ENCODE measurements at places on chromosomes 5 and 9.

DNA sequence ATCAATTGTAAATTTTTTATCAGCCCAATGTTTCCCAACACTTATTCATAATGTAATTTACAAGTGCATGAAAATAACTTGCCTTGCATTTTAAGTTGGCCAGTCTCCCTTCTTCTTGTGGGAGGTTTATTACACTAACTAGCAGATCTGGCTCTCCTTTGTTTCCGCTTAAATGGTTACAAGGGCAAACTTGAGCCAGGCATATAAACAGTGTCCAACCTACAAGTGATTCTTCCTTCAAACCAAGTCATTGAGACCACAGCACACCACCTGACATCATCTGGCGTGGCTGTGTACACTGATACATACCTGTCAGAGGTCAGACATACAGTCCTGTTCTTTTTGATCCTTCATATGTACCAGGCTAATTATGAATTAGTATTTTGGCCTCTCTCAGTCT is 80.1 kb downstream of the ALDH1A1 start:
- DNase-seq: no peak

- no peak for DNase-seq
These were observed 4.2 kb downstream of the SLC1A3 start for GRCh38 chr5:36610621-36611020.

GRCh38 chr5:142823806-142824205 is 53.6 kb downstream of the ARHGAP26 start:
- no peak for DNase-seq

DNA sequence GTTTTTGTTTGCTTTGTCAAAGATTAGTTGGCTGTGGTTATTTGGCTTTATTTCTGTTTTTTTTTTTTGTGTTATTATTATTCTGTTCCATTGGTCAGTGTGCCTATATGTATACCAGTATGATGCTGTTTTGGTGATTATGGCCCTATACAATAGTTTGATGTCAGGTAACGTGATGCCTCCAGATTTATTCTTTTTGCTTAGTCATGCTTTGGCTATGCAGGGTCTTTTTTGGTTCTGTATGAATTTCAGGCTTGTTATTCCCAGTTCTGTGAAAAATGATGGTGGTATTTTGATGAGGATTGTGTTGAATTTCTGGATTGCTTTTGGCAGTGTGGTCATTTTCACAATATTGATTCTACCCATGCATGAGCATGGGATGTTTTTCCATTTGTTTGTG is 312.8 kb downstream of the TAF11L14 start:
- DNase-seq: no peak

- no peak for DNase-seq
These were observed 76.1 kb downstream of the OR2K2 start for GRCh38 chr9:111253742-111254437.

GRCh38 chr5:113043491-113043931 is 66.9 kb downstream of the DCP2 start:
- DNase-seq: no peak

- DNase-seq: no peak
These were observed 50.4 kb upstream of the ASS1 start for GRCh38 chr9:130394320-130394719.

GRCh38 chr9:73026375-73026774 is 73.5 kb upstream of the ALDH1A1 start:
- no peak for DNase-seq

DNA sequence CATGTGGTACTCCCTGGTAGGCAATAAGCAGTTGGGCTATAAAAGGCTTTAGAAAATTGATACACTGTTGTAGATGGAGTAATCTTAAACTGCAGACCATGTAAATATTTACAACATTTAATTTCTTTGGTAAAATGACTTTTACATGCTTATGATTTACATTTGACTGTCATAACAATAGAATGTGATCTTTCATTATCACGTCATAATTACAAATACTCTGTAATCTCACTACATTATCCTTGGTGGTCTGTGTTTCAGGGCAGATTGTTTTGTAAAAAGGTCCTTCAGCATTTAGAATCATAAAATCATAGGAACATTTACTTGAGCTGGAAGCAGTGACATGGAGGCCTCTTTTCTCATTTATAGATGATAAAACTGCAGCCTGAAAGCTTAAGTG is 73.3 kb upstream of the PRRC1 start:
- DNase-seq: no peak

DNA sequence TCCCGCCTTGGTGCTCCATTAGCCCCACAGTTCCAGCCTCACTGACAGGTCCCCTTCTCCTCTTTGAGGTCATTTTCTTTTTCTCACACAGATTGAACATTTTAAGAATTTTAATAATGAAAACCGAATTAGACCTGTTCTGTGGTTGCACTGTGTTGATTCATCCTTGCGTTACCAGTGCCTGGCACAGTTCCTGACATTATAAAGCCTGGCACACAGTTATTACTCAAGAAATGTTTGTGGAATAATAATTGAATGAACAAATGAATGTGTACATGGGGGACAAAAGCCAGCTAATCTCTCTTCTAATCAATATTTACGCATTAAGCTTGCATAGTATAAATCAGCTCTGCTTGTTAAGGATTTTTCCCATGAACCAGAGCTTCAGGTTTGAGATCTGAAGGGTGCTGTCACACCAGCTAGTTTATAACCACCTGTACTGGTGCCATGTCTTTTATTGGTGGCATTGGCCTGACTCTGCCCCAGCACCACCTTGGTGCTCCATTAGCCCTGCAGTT is 80.0 kb downstream of the SV2C start:
- DNase-seq: no peak

DNA sequence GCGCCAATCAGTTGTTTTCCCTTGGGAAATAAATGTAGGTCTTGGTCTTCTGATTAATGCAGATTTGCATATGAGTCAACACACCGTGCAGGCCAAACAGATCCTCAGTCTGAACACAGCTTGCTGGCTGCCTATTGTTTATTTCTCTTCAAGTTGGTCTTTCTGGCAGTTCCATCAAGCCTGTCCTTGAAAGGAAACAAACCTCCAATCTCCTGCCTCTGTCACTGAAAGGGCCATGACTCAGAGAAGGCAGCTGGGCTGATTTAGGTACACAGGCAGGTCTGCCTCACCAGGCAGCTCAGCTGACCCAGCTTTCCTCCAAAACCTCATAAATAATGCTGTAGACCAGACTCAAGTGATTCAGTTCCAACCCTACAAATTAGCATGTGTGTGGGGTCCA is 175.9 kb downstream of the MAN2A1 start:
- peak; percentile 82 for DNase-seq

GRCh38 chr5:23675456-23675855 is 168.0 kb downstream of the PRDM9 start:
- DNase-seq: no peak

GRCh38 chr9:68714416-68715180 is 9.6 kb downstream of the PIP5K1B start:
- no peak for DNase-seq

DNA sequence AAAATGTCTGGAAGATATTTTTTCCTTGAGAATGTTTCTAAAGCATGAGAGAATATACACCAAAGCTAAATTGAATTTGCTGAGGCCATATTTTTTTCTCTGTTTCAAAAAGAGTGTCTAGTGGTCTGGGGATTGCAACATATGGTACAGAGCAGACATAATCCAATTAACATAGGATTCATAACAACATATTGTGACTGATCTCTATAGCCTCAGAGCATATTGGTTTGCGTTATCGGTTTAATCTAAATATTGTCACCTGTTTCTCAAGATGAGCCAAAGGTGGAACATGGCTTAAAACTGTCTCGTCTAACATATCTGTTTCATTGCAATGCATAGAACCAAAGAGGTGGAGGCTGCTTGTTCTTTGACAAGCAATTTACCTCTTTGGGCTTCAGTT is 3.9 kb downstream of the PPP3R2 start:
- no peak for DNase-seq

DNA sequence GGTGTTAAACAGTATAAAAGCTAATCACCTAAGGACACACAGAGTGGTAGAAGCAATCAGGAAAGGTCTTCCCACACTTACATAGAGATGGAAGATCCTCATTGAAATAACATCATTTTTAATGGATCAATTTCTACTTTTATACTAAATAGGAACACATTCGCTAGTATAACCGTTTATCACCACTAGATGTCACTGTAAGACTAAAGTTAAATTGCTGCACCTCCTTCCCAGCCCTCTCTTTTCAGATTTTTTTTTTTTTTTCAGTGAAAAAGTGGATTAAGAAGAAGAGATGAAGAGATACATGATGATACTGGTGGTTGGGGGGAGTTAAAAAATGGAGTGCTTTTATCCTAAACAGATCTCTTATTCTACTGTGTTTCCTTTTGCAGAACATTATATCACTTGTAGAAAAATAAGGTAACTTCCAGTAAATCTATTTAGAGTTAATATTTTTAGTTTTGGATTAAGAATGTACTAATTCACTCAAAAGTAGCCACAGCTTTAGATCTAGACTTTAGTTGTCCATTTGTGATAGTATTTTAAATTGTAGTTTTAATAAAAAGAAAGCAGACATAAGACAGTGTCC is 116.9 kb upstream of the ARRDC3 start:
- peak; percentile 10 for DNase-seq

DNA sequence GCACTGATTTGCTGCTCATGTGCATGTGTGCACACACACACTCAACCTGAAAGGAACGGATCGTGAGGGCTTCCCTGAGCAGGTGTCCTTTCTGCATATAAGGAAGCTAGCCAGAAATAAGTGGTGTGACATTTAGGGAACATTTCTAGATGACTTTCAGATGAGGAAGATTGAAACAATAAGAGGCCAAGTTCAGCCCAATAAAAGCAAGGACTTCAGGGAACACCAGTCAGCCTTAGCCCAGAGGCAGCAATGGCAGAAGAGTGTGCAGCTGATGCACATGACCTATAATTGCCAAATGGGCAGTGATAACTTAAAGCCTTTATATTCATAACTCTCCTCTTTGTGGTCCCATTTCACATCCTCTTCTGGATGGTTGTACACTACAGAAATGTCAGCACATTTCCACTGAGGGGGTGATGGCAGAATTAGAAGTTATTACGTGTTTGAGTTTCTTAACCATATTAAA is 255.5 kb downstream of the TRIM32 start:
- DNase-seq: no peak

DNA sequence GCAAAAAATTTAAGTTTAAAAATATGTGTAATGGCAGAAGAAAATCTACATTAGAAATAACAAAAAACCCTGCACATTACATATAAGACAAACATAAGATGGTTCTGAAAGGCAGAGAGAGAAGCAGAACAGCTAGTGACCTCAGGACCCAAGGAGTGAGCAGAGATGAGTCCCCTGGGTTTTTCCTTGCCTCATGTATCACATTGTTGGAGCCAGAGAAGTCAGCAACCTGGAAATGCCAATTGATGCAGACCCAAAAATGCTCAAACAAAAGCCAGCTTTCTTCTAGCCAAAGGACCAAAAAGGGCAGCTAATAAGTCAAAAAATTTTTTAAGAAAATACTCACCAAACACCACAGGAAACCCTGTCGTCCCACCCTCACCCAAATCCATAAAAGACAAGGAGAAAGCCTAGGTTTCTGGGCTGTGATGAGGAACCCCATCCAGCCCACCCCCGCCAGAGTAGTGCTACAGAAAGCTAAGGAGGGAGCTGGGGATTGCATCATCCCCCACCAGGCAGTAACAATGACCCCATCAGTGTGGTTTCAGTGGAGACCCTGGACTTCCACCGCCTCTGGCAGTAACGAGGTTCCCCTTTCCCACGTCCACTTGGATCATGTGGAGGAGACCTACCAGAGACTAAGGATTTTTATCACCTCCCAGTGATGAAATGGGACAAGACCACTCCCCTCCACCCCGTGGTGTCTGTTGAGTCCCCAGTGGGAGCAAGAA is 17.6 kb downstream of the DENND1A start:
- no peak for DNase-seq

Data from NCI-H1436 treated with DMSO at 0.1 percent for 48 hours (cell line).